Islet precursor cell (in vitro differentiated cells): ENCODE measurements at places on chromosomes 5 and 9.

DNA sequence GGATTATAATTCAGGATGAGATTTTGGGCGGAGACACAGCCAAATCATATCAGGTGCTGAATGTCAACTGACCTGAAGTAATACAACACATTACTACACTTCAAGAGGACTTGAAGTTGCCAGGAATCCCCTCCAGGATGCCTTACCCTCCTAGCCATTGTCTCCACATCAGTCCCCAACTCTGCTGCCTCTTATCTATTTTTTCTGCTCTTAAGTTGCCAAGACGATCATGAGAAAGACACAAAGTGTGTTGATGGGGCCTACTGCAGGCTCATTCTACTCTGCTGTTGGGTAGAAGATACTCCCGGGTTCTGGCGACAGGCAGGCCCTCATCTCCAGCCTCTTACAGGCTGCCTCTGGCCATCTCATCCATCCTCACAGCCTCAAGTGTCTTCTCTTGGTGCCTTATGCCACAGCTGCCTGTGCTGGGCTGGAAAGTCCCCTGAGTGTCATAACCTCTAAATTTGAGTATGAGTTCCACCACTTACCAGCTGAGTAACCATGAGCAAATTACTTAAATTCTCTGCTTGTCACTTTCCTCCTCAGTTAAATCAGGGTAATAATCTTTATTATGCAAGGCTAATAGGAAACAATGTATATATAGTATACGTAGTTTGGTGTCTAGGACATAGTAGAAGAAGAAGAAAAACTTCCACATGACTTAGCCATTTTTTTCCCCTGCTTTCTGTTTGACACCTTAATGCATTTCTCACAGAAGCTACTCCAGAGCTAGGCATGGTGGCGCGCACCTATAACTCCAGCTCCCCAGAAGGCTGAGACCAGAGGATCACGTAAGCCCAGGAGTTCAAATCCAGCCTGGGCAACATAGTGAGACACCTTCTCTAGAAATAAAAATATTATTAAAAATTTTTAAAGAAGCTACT, 73.0 kb upstream of the SNX2 start:
- DNase-seq: no peak

- peak; percentile 91 for DNase-seq
Observed at GRCh38 chr9:122912964-122913673, at the start of gene ZBTB6. TSS of gene ZBTB6 (minus strand) at chr9:122913323. CDS start at chr9:122912072, 1,251 bp downstream.

DNA sequence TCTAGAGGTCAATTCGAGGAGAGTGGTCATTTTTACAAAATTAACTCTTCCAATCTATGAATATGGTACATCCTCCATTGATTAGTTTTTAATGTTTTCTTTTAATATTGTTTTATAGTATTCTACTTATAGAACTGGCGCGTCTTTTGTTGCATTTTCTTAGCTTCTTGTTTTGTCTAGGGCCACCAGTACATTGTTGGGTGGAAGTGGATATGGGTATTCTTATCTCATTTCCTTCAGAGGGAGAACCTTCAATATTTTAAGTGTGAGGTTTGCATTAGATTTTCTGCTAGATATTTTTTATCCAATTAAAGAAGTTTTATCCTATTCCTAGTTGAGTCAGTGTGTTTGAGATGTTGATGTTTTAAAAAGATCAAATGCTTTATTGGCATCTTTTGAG, 69.8 kb downstream of the RPS23 start:
- DNase-seq: no peak

GRCh38 chr9:14993901-14994554, 83.8 kb upstream of the FREM1 start:
- no peak for DNase-seq

DNA sequence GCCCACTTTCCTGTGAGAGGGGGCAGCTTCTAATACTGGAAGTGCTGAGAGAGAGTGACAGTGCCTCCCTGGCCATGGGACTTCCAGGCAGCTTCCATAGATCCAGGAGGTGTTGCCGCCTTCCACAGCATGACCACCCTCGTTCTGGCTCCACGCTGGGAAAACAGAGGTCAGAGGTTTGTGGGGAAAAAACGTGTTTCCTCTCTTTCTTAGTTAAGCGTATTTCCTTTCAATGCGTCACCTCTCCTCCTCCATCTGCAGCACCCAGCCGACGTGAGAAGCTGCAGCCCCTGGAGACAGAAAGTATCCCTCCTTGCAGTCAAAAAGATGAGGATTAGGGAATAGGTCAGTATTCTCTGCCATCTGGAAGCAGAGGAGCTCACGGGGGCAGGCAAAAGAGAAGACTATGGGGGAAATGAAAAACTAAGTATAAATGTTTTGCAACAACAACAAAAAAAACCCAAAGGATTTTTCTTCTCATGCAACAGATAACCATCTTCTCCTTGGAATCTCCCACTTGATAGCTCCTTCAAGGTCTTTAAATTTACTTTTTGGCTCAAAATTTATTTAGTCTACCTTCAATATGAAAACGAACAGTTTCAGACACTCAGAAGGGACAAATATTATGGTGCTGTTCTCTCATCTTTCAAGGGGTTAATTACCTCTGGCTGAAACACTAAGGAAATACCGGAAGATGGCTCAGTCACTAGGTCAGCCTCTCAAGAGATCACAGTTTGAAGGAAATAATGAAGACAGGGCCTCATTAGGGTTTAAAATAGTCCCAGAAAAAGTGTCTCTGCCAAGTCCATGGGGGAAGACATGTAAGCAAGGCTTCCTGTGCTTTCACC, 38.0 kb downstream of the MTMR12 start:
- no peak for DNase-seq

DNA sequence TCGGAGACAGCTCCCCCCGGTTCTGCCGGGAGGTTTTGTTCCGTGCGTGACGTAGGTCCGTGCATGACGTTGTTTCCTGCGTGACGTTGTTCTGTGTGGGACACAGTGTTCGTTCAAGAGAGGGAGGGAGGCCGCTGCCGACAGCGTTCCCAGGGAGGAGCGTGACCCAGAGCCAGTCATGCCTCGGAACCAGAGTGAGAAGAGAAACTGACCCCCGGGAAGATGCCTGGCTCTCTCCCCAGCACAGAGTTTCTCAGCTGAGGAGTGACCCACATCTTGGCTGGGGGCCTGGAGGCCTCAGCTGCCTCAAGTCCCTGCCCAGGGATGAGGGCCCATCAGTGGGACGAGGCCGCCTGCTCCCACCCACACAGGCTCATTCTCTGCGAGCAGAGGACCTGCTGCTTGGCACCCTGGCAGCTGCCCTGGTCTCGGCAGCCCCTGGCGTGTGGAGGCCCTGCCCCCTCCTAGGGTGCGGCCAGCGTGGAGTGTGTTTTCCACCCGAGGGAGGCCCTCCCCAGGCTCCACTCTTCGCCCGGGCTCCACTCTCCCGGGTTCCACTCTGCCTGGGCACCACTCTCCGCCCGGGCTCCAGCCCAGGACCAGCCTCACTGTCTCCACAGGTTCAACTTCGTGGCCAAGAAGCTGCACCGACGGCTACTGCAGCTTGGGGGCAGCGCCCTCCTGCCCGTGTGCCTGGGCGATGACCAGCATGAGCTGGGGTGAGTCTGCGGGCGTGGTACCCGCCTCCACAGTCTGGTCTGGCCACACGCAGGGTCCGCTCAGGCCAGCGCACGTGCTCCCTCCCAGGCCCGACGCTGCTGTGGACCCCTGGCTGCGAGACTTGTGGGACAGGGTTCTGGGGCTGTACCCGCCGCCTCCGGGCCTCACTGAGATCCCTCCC, 7.9 kb downstream of the NDOR1 start:
- DNase-seq: no peak

- no peak for DNase-seq
Observed at GRCh38 chr5:4532705-4533080, 607.4 kb upstream of the ADAMTS16 start.

GRCh38 chr5:164356790-164357189, 851.4 kb downstream of the MAT2B start:
- DNase-seq: no peak

DNA sequence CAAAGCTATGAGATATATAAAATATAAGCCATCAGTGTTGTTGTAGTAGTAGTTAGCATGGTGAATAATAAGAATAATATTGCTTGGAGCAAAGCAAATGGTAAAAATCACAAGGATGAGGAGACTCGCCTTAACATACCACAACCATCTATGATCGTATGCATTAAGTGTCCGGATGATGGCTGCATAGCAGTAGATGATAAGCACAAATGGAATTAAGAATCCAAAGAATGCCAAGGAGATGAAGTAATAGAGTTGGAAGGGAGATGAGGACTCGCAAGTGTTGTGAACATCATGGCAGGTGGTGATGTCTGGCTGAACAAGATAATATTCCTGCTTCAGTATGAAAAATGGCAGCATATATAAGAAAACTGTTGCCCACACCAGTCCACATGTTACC, 5.5 kb downstream of the F2RL2 start:
- DNase-seq: no peak

DNA sequence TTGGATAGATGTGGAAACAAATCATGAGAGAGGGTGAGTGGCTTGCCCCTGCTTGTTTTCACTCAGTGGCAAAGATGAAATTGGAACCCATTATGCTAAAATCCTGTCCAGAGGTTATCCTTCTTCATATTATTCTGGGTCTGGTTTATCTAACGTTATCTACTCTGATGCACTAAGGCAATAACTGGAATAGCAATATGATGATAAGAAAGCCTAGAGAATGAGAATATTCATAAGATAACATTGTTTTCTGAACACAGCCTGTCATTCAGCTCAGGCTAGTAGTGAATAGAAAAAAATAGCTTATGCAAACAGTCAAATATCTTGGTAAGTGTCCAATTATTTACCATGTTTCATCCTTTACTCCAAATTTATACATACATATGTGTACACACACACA, 132.0 kb upstream of the C6 start:
- no peak for DNase-seq

DNA sequence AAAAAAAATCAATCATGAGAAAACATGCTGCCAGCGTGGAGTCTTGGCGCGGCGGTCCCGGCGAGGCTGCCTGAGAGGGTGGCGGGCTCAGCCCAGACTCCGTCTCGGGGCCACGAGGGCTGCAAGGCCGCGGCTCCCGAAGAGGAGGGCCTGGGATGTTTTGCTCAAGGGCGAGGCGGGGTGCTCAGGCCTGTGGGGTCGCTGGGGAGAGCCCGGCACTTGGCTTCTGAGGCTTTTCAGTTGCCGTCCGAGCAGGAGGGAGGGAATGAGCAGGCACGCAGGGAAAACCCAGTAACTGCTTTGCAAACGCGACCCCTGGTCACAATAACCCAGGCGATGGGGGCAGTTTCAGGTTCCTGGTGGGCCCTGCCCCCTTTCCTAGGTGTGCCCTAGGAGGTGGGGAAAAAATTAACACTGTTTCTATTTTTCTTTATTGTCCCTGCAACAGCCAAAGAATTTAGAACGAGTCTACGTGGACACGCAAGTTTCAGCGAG, 3.2 kb upstream of the IRX2 start:
- peak; percentile 54 for DNase-seq

- no peak for DNase-seq
Observed at GRCh38 chr9:109935406-109936087, 155.5 kb downstream of the PALM2AKAP2 start.

DNA sequence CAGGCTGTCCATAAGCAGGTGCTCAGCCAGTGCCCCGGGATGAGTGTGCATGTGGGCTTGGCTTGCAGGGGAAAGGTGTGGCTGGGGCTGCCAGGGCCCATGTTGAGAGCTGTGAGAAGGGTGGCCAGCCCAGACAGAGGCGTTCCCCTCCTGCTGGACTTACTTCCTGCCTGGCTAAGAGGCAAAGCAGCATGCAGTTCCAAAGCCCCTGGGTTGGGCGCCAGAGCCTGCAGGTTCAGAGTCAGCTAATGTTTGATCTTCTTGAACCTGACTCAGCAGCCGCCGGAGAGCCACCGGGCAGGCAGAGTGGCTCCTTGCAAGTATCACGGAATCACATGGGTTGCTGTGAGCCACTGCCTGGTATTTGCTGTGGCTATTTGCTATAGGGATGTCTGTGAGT, 168.4 kb upstream of the MAP1B start:
- peak; percentile 89 for DNase-seq

DNA sequence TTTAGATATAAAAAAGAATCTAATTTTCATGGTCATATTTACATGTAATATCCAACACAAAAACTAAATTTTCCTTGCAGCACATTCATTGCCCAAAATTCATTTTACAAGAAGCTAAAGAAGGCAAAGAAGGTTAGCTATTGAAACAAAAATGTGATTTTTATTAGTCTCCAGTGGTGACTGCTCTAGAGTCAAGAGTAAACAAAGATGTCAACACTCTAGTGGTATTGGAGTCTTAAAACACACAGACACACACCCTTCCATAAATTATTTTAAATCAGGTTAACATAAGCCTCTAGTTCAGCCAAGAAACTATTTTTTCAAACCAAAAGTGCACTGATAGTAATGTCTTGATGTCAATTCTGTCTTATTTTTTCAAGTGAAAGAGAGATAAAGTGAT, 329.2 kb downstream of the ZNF608 start:
- no peak for DNase-seq

GRCh38 chr9:121253821-121254501, 14.0 kb upstream of the GSN start:
- DNase-seq: peak; percentile 42

- DNase-seq: no peak
Observed at GRCh38 chr5:51573835-51574234, 190.6 kb downstream of the ISL1 start.

DNA sequence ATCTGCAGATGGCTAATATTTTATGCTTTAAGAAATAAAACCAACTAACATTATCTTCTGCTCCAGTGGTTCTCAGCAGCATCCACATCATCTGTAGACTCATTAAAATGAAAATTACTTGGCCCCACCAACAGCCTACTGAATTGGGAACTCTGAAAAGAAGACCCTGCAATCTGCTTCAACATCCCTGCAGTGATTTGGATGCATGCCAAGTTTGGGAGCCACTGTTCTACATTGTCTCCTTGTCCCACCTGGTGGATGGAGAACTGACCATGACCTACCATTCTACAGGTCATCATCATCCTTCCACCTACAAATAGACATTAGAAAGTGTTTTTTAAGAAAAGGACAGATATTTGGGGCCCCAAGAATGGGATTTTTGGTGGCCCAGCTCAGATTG, 71.1 kb downstream of the ACER2 start:
- no peak for DNase-seq

DNA sequence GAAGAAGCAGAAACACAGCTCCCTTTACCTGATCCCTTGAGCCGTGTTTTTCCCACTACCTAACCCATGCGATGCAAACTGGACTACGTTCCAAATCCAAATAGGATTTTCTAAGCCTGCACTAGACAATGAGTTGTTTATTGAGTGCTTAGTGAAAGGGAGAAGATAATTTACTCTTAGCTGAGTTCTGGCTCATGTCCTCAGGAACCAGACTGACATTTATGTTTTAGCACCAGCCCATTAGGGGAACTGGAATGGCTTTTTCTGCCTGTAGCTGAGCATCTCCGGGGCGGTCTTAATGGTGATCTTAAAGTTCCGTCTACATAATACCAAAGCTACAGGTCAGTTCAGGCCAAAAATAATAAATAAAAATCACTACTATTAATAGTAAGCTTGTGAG, 81.5 kb downstream of the SH3TC2 start:
- peak; percentile 79 for DNase-seq
